ENCODE measurements at places on chromosomes 6 and 20.
A peak's percentile ranks its signal among the peaks of the same experiment; 100 is the strongest.

- no peak for DNase-seq
Measured at GRCh38 chr6:32115623-32116022, 6.5 kb upstream of the TNXB start.

DNA sequence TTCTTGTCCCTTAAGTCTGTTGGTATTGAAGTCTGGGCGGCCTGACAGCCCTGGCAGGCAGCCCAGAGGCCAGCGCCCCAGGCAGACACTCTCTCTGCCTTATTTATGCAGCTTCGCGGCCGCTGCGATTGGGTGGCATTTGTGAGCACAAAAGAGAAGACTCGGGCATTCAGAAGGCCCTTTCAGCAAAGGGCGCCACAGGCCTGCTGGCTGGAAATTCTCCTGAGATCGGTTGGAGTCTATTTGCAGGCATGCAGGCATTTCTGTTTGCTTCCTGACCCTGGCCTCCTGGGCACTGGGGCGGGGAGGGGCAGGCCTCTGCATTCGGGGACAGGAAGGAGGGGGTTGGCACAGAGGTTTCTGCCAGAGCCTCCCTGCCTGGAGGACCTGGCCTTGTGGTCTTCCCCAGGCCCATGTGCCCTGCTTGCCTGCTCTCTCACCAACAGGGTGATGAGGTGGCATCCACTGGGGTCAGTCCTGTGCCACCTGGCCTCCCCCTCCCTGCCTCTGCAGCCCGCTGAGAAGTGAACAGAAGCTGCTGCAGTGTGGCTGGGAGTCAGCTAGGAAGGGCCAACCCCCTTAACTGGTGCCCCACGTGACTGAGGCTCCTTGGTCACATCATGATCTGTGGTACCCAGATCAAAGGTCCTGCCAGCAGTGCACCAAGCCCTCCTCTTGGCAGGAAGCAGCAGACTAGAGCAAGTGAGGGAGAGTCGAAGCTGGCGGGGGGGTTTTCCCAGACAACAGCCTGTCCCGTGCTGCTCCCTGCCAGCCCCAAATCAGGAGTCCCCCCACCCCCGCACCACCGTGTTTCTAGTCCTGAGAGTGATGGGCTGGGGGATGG is 16.6 kb upstream of the CCDC167 start:
- no peak for DNase-seq

DNA sequence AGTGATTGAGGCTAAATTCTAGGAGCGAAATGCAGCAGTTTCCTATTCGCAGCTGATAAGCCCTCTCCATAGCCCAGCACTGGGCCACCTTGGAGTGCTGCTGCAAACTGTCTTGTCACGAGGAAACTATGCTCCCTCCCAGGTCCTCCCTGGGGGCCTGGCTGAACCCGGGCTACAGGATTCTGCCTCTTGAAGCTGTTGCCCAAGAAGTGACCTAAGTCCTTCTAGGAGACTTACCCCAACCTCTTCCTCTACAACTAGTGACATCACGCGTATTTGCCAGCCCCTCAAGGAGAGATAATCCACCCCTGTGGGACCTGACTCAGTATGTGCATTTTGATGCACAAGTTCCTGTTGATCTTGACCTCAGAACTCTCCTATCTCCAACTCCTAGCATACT is 26.5 kb upstream of the ZFAND3 start:
- DNase-seq: no peak

DNA sequence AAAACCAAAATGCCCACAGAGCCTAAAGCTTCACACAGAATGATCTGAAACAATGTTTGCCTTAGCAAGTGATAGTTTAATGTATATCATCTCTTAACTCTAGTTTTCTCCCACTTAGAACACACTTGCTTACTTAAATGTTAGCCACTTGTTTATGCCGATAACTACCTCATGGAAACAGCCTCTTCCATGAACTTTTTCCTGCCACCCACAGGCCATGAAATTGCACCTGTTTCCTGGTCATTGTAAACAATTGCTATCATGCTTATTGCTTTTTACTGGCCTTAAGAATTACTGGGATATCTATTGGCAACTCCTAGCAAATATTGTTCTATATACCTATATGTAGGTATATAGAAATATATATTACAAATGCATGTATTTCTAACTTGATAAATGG is 231.1 kb downstream of the HDGFL1 start:
- DNase-seq: no peak

- no peak for DNase-seq
Measured at GRCh38 chr6:170243791-170244291, 47.0 kb downstream of the DLL1 start.

- DNase-seq: no peak
Measured at GRCh38 chr6:53702316-53702715, 36.8 kb upstream of the KLHL31 start.

- DNase-seq: no peak
Measured at GRCh38 chr6:142868917-142869316, 76.1 kb downstream of the HIVEP2 start.

DNA sequence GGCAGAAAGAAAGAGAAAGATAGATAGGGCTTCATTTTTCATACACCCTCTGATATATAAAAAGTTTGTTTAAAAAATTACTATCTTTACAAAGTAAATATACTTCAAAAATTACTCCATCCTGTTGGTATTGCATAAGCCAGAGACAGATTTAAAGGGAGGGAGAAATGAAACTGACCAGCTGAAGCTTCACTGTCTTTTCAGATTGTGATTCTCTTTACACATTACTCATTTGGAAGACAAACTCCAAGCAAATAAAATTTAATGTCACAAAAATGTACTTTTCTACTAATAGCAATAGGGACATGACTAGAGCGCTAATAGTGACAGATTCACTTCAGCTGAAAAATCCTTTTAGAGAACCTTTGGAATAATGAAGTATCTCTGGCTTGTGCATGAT is 38.6 kb upstream of the MARCKS start:
- no peak for DNase-seq

GRCh38 chr6:108653949-108654348 is 93.2 kb downstream of the FOXO3 start:
- peak; percentile 73 for DNase-seq

DNA sequence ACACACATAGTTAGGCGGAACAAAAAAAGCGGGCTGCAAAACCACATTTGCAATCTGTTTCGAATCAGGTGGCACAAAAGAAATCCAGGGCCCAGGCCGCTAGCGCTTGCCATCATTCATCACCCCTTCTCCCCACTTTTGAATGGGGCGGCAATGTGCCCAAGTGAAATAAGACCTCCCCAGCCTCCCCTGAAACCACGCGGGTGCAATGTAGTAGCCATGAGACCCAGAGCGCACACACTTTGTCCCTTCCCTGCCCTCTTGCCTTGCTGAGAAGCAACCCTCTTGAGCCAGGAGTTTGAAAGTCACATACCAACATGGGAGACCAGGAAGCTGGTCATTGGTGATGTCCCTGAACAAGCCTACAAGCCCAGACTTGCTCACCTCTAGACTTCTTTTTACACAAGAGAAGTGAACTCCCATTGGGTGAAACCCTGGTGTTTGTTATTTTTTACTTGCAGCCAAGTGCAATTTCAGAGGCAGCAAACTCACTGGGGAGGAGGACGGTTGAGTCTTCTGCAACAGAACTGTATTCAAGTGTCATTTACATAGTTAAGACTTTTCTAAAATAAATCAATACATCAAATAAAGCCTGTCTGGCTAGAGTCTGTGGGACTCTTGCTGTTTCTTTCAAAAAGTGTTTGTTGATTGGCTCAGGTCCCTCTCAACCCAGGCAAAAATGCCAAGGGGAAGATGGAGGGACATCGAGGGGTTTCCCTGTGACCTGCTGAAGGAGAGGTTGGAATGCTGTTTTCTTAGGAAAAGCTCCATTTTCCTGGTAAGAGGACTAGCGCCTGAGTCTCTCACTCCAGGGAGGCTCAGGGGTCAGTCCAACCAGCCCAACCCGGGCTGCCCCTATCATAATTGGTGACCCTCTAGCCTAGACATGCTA is 138.1 kb upstream of the PTPN1 start:
- no peak for DNase-seq

DNA sequence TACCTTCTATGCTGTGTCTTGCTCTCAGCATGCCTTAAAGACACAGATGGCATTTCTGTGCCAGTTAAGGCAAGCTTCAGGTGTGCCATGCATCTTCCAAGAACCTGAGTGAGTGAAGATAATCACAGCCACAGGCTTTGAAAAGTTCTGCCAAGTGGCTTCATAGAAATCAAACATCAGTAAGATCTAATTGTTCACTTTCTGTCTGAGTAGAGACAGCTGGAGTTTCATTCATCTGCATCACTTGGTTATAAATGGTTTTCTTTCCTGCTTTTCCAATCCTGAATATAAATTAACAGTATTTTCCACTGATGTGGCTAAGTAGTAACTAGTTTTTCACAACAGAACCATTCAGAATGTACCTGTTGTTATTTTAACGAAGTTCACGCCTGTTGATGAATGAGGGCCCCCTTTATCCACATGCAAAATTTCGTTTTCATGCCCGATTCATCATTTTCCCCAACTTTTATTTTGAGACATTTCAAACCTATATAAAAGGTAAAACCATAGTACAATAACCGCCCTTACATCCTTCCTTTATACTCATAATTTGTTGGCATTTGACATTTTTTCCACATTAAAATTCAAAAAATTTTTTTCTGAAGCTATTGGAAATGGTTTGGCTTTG is 38.6 kb upstream of the KCNG1 start:
- DNase-seq: no peak

- no peak for DNase-seq
Measured at GRCh38 chr6:8940356-8940755, 505.0 kb upstream of the SLC35B3 start.

All from right atrium auricular region (tissue), 2 donors.